ENCODE measurements at places on chromosomes 3 and 15. TPM values are rescaled to one million over a fixed set of nuclear protein-coding genes. Genes with fewer than 3 reads are reported as not detected.

- DNase-seq: no peak
Observed at GRCh38 chr3:174598885-174599439, 260.2 kb upstream of the NAALADL2 start.

- DNase-seq: no peak
Observed at GRCh38 chr3:140717921-140718320, 40.1 kb downstream of the TRIM42 start.

The ECE2 gene
- not detected for total RNA-seq

The DUOXA2 gene
- not detected for total RNA-seq

Data from Right ventricle myocardium superior (tissue), 1 donor.